ENCODE measurements at places on chromosomes 7 and 10.

GRCh38 chr10:88156341-88156740 is 292.9 kb downstream of the PTEN start:
- DNase-seq, result no peak

DNA sequence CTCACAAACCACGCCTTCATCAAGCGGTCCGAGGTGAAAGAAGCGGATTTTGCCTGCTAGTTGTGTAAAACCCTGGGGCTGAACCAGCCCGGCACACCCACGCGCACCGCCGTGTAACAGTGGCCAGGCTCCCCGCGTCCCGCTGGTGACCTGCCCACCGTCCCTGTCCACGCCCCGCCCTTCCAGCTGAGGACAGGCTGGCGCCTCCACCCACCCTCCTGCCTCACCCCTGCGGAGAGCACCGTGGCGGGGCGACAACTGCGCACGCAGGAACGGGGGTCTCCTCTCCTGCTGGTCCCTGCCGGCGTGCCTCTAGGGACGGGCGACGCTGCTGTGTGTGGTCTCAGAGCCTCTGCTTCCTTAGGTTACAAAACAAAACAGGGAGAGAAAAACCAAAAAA is 16.9 kb upstream of the TSPAN33 start:
- DNase-seq, result no peak

GRCh38 chr7:128747327-128748079 is 8.3 kb downstream of the CALU start:
- DNase-seq, result no peak

DNA sequence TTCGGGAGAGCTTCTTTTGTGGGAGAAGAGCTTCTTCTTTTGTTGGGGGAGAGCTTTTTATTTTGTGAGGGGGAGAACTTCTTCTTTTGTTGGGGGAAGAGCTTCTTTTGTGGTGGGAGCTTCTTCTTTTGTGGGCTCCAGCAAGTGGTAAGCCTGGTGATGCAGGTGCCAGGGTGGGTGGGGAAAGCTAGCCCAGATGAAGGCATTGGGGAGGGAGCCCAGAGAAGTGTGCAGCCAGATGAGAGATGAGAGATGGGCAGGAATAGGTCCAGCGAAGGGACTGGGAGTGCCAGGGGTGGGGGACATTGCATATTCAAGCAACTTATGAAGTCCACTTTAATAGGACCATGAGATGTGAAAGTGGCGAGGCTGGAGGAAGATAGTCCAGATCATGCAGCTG is 9.7 kb downstream of the ADRA2A start:
- no peak for DNase-seq

DNA sequence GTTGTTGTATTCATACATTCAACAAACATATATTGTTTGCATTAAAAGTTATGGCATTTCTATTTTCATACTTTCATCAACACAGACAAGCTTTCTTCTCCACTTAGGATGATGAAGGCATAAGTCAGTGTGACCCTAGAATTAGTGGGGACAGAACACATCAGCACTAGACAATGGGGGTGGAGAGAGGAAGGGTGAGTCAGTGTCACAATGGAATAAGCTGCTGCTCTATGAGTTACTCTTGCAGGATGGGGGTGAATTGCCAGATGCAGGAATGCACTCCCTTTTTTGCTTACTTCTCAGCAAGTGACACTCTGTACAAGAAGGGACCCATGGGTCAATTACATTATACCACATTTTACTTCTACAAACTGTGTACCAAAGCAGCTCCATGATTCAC is 74.0 kb downstream of the DGKI start:
- no peak for DNase-seq

DNA sequence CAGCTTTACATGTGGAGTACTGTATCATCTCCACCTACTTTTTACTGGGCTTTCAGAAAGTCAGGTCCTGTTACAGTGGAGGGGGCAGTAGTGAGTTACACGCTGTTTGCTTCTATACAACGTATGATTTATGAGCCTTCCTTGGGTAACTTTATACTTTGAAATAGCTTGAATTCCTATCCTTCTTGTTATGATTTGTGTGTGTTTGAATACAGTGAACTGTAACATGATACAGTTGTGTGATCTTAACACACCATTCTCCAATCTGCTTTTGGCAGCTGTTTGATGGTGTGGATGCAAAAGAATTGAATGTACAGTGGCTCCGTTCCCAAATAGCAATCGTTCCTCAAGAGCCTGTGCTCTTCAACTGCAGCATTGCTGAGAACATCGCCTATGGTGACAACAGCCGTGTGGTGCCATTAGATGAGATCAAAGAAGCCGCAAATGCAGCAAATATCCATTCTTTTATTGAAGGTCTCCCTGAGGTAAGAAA is 41.7 kb downstream of the SP8 start:
- no peak for DNase-seq

- no peak for DNase-seq
These were observed 32.9 kb upstream of the BPGM start for GRCh38 chr7:134613623-134614347.

DNA sequence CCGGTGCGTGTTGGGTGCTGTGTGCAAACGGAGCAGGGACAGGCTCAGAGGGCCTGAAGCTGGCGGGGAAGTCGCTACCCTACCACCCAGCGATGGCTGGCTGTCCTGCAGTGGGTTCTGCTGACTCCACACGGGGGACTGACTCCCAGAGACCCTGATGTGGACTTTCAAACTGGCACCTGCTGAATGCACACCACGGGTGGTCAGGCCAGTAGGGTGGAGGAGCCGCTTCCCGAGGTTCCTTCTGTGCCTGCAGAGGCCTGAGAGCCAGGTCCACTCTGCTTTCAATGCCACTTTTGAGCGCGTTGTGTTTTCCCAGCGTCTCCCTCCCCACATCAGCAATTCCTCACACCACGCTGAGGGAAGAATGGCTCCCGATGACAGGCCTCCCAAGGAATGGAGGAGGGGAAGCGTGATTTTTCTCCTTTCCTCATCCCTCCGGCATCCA is 135.3 kb downstream of the ADARB2 start:
- no peak for DNase-seq

DNA sequence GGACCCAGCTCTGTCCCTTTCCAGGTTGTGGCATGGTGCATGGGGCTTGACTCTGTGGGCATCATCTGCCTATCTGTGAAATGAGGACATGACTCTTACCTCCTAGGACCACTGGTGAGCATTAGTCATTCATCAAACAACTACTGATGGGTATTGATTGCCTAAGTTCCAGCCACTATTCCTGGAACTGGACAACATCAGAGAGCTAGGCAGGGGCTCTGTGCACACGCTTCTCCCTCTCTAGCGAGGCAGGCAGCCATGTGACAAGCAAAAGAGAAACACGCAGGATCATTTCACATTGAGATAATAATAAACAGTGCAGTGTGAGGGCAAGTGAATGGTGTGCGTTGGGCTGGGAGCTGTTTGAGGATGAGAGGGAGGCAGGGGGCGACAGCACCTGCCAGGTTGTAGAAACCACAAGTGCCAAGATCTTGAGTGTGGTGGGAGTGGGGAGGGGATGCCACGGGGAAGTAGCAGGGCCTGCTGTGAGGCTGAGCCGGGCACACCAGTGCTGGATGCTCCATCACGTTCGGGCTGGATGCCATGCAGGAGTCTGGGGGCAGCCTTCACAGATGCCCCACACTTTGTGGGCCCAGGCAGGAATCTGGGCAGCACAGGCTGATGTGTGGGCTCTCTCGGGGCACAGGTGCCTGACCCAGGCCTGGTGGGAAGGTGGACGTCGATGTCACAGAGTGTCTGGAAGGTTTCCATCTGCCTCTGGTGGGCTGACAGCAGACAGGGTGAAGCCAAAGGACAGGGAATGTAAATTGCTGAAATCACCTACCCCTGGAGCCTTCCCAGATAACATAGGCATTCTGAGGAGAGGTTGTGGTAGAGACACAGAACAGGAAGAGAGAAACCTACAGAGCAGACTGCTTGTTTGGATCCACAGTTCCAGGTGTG is 405.5 kb downstream of the RPS24 start:
- DNase-seq, result no peak

DNA sequence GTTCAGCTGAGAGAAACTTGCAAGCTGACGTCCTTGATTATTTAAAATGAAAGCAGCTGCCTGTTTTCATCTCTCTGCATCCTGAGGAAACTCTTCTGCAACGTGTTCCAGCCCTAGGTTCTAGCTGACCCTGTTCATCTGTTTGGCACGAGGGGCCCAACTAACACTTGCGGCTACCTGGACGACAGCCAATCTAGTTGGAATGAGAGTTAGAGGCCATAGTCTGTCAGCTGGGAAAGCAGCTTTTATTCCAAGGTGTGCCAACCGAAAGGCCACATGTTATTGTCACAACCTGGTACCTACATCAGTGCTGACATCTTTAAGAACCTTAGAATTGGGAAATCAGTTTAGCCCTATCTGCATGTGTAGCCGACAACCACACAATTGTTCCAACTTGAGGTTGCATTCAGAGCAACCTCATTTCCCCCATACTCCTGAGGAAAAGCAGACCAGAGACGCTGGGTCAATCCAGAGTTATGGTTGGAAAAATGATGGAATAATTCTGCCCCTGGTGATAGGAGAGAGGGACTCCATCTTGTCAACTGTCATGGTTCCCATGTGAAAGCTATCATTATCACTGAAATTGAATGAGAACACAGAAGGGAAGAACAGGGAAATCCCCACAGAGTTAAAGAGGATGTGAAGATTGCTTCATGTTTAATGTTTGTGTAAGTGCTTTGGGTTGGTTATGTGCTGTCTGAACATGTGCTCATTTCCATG is 121.6 kb downstream of the EGFR start:
- peak; percentile 51 for DNase-seq

DNA sequence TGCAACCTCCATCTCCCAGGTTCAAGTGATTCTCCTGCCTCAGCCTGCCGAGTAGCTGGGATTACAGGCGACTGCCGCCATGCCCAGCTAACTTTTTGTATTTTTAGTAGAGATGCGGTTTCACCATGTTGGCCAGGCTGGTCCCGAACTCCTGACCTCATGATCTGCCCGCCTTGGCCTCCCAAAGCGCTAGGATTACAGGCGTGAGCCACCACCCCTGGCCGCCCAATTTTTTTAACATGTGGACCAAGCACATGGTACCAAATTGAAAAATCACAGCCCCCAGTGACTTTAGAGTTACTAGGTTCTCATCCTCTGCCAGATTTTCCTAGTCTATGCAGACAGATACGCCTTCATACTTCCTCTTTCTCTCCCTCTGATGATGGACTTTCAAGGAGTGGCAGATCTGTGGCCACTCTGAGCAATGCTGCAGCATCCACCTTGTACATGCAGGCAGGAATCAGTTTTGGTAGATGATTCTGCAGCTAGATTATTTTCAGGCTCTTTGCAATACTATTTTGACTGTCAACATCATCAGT is 34.0 kb upstream of the EZH2 start:
- DNase-seq, result no peak

GRCh38 chr10:10475812-10476211 is 541.9 kb upstream of the CELF2 start:
- DNase-seq, result no peak

GRCh38 chr7:31466036-31466435 is 47.9 kb upstream of the ITPRID1 start:
- no peak for DNase-seq

DNA sequence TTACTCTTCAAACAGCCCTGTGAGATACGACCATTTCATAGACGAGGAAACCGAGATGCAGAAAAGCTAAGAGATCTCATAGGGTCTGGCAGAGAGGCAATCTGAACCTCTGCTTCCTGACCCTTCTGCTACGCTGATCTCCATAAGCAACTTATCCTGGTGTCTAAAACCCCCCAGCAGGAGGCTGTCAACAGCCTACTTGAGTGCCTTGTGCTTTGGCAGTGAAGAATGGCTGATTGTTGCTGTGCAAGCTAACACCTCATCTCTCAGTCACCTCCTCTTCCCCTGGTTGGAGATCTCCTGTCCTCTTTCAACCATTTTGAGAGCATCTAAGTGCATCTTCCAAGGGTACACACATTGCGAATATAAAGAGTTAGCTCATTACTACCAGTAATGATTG is 86.2 kb downstream of the AOAH start:
- no peak for DNase-seq
